Activated naive CD8-positive, alpha-beta T cell treated with anti-CD3 and anti-CD28 coated beads, Interleukin-2, amount 50 U/mL, for 24 hours (primary cell): ENCODE measurements at places on chromosomes 4 and X.
A peak's percentile ranks its signal among the peaks of the same experiment; 100 is the strongest.

- DNase-seq = no peak
These were observed 497.2 kb upstream of the FAM241A start for GRCh38 chr4:111648056-111648455.

DNA sequence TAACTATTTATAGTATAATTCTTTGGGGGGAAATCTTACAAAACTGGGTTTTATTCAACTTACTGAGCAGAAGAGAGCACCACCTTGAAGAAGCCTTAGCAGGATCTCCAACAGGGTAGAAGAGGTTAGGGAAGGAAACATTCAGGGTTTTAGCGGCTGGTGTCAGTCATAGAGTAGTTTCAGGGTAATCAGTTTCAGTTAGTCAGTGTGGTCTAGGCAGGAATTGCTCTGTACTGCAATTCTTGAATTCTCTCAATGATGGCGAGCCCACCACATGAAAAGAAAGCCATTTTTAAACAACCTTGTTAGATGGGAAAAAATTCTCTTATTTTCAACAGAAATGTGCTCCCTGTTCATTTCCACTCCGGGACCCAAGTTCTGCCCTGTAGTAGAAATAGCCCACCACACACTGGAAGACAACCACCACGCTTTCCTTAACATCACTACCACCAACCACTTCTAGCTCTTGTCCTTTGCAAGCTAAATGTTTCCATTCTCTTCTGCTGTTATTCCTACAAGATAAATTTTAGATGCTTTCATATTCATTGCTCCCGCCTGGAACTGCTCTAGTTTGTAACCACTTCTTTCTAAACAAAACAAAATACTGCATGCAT, 25.9 kb downstream of the COL25A1 start:
- DNase-seq = no peak

DNA sequence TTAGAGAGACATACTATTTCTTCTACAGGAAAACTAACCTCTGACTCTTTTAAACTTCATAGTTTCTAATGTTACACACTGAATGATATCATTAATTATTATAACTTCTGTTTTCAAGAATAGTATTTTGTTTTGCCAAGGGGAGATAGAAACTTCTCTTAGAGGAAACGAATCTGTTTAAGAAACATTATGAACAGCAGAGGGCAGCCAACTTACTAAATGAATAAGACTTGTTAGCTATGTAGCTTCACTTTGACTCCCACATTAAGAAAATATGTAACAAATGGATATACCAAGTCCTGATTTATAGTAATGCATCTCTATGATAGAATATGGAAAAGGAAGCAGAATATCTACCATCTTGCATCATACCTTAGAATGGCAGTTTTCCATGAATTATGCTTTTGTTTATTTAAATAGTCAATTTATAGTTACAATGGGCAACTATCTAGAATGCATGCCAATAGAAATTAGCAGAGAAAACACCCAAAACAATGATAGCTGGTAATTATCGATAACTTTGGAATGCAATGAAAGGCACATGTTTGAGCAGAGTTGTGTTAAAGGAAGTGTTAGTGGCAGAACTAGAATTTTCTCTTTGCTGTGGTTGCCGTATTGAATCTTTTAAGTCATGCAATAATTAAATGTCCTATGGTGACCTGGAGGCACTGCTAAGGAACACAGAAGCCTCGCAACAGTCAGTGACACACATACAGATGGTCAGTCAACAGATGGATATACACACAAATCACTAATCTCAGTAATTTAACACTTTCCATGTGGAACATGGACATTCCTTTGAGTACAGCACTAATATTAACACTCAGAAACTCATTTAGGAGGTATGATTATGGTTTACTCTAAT, 105.7 kb upstream of the PDLIM3 start:
- no peak for DNase-seq

- DNase-seq = no peak
These were observed 96.4 kb downstream of the EMCN start for GRCh38 chr4:100421361-100421978.

DNA sequence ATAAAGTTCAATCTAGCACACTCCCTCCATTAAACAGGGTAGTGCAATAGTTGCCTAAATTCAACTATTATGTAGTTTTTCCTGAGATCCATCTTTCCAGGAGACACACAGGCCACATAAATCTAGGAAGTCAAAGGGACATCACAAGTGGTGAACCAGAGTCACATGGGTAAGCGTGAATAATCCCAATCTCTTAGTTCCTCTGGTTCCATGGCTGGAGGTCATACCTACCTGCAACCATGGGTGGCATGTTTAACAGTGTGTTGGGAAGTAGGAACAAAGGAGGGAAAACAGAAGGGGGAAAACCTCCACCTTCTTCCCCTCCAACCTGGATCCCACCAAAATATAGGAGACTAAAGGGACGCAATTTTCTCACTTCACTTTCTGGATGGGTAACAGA, 2651.6 kb downstream of the ARAP2 start:
- no peak for DNase-seq

- DNase-seq = no peak
These were observed 961.8 kb upstream of the TENM3 start for GRCh38 chr4:181281451-181281850.

- peak; percentile 63 for DNase-seq
These were observed 3.7 kb upstream of the MAEA start for GRCh38 chr4:1285790-1286553.

DNA sequence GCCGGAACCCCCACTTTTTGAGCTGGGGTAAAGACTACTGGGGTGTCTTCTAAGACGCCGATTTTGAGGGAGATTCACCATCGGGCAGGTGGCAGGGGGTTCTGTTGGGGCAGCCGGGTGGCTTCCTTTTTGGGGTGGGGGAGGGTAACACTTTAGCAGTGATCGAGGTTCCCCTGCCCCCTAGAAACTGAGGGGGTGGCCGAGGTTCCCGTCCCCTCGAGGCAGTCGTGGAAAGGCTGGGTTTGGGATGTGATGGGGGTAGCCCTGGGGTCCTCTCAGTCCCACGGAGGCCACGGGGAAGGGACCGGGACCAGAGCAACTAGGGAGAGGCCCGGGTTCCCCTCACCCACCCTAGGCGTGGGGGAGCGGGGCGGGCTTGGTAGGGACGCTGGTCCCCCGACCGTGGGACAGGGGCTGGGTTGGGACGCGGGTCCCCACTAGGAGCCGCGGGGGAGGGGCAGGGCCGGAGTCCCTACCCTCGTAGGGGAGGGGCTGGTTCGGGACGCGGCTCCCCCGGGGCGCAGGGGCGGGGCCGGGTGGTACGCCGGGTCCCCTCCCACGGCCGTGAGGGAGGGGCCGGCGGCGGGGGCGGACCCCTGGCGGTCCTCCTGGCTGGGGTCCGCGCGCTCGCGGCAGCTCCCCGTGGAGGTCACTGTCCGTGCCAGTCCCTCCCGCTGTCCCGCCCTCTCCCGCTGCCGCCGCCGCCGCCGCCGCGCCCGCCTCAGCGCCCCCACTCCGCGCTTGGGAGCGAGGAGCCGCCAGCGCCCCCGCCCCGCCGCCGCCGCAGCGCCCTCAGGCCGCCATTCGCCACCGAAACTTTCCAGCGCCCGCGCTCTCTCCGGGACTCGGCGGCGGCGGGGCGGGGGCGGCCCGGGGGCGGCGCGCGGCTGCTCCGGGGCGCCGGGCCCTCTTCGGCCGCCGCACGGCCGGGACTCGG, at the start of gene TBL1X:
TSS of gene TBL1X (plus strand) at position 624 of the 937 bp plus-strand sequence. CDS start 188,529 bp downstream, outside the sequence.
- DNase-seq = peak; percentile 66

DNA sequence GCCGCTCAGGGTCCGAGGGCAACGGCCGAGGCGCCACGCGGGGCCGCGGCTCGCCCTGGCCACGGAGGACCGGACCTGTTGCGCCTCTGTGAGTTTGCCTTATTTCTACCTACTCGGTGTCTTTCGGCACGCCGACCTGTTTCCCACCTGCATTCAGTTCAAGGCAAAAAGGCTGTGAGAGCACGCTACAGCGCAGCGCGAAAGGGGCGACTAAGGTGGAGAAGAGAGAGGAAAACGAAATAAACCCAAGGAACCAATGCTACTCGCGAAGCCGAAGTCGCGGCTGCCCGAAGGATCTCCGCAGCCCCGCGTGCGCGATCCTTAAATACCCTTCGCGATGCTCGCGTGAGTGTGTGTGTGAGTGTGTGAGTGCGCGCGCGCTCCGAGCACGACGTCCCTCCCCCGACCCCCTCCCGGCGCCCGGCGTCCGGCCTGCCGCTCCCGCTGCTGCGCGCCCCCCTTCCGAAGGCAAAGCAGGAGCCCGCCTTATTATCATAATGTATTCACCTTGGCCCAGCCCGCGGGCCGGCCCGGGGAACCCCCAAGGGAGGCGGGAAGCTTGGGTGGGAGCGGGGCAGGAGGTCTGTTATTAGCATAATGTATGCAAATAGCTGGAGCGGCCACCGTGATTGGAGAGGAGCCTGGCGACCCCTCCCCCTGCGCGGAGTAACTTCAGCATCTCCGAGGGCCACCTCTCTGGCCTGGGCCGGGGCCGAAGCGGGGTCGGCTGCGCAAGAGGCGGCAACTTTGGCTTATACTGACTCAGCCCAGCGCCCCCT, at the start of gene COL25A1:
TSS of gene COL25A1 (minus strand) at position 298 of the 779 bp plus-strand sequence.
- peak; percentile 53 for DNase-seq

GRCh38 chr4:134251322-134251721, 49.7 kb upstream of the PABPC4L start:
- DNase-seq = no peak

GRCh38 chr4:37326852-37327251, 82.3 kb downstream of the NWD2 start:
- DNase-seq = no peak

- DNase-seq = peak; percentile 53
These were observed at the start of gene ARHGAP24 for GRCh38 chr4:85474818-85475630. ARHGAP24 (plus strand) TSS chr4:85475150.

DNA sequence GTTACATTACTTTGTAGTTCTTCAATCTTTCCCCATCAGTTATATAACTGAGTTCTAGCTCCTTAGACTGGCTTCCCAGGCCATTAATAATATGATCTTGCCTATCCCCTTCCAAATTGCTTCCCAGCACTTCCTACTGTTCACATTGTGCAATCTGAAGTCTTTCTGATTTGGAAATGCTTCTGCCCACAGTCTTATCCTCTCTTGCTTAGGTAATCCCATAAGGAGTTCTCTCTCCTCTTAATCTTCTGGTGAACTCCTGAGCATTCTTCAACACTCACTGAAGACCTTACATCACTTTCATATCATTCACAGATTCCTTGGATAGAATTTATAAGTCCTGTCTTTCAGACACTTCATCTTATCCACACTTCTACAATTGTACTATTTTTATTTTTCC, 132.7 kb upstream of the TTC29 start:
- no peak for DNase-seq

GRCh38 chr4:22712529-22712928, 19.8 kb downstream of the GBA3 start:
- no peak for DNase-seq

DNA sequence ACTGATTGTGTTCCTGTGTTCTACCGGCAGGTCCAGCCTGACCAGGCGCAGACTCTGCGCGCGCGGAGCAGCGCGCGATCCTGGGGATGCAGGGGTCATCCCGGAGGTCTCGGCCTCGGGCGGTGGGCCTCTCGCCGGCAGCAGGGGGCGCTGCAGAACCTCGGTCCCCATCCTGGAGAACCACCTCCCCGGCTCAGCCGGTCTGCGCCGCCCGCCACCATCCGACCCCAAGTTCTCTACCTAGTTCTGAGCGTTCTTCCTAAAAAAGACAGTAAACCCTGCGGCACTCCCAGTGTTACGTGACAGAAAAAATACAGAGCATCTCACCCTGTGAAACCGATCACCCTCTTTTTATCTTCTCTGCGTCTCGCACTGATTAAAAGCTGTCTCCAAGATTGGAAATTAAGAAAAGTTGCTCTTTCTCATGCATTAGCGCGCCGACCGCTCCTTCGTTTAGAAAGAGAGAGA, 1.6 kb downstream of the TRPC3 start:
- DNase-seq = peak; percentile 95

- DNase-seq = peak; percentile 62
These were observed 190.8 kb downstream of the TSPAN5 start for GRCh38 chr4:98467627-98468072.
